ENCODE measurements at places on chromosomes 3 and 15.

GRCh38 chr3:20060974-20061685, 20.9 kb downstream of the KAT2B start:
- no peak for DNase-seq

- no peak for DNase-seq
Observed at GRCh38 chr3:99430348-99431134, 207.9 kb upstream of the COL8A1 start.

DNA sequence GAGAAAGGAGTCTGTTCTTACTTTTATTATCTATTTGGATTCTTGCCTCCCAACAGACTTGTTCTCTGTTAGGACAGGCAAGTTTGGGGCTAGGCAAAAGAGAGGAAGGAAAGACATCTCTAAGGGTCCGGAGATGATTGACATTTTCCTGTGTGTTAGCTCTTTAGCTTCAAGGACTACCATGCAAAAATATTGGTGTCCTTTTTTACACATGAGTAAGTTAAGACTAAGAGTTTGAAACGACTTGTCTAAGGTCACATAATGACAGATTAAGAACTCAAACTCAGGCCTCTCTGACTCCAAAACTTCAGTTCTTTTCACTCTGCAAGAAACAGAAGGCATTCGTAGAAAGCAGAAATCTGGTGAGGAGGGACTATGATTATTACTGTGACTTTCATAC, 5.9 kb downstream of the LMCD1 start:
- DNase-seq = no peak

GRCh38 chr3:16884084-16884747, 539 bp upstream of the PLCL2 start:
- DNase-seq = no peak

DNA sequence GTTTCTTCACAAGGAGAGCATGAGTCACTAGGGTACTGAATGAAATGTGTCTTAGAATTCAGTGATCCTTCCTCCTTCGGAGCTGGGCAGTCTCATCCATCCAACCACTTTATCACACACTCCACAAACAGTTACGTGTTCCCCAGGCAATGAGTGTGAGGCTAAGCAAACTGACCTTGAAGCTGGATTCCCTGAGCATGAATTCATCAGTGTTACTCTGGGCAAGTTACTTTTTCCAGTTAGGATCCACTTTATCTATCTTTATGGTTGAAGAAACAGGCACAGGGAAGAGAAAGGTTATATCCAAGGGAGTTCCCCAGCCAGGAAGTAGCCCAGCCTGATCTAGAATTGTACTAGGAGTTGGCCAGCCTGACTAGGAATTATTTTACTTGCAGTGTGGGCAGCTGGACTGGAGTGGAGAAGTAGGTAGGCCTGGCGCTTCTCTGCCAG, 17.1 kb upstream of the GCNT3 start:
- DNase-seq = peak; percentile 28

DNA sequence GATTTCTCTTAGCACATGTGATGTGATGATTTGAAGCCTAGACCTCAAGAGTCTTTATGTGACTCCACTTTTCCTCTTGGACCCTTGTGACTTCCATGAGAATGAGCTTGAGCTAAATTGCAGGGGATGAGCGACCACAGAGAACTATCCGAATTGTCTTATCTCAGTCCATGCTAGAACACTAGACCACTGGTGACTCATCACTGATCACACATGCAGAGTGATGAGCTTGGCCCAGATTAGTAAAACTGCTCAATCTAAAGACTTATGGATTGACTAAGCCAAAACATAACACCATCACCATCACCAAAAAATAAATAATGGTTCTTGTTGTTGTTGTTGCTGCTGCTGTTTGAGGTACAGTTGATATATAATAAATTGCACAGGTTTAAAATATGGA, 114.1 kb upstream of the CFAP20DC start:
- DNase-seq = no peak

DNA sequence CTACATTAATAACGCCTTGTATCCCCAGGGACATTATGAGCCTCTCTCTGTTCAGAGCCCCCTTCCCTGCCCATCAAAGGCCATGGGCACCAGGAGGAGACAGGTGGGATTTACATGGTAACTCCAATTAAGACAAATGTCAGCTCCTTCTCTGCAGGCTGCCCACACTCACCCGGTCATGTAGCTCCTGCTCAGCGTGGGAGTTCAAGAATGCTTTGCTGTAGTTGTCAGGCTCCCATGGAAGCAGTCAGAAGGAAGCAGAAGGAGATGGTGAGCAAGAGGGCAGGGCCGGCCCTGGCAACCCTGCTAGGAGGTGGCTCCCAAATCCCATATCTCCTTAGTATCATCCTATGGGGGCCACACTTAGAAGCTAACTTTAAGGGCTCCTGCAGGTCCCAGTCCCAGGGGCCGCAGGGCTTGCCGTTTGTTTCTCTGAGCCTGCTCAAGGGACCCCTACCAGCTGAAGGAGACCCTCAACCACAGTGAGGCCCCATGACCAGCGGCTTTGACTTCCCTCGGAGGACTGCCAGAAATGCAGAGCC, 218.4 kb upstream of the TLE3 start:
- DNase-seq = no peak

- no peak for DNase-seq
Observed at GRCh38 chr15:99995543-99995942, 262.3 kb upstream of the LYSMD4 start.

DNA sequence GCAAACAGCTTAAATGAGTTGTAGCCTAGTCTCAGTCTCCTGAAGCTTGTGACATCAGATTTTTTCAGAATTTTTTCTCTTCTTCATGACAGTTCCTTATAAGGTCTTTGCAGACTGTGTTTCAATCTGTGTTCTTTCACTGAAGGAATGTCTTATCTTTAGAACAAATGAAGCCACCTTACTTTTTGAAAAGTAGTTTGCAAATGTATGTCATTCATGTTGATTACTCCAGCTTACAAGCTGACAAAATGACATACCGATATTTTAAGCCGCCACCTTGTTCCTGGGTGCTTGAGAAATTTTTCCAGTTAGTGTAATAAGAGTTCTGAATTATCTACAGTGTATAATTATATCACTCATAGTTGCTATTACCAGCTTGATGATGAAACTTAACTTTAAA, 57.0 kb downstream of the ASTE1 start:
- no peak for DNase-seq

GRCh38 chr3:189967254-189967865, 153.3 kb downstream of the P3H2 start:
- peak; percentile 26 for DNase-seq

DNA sequence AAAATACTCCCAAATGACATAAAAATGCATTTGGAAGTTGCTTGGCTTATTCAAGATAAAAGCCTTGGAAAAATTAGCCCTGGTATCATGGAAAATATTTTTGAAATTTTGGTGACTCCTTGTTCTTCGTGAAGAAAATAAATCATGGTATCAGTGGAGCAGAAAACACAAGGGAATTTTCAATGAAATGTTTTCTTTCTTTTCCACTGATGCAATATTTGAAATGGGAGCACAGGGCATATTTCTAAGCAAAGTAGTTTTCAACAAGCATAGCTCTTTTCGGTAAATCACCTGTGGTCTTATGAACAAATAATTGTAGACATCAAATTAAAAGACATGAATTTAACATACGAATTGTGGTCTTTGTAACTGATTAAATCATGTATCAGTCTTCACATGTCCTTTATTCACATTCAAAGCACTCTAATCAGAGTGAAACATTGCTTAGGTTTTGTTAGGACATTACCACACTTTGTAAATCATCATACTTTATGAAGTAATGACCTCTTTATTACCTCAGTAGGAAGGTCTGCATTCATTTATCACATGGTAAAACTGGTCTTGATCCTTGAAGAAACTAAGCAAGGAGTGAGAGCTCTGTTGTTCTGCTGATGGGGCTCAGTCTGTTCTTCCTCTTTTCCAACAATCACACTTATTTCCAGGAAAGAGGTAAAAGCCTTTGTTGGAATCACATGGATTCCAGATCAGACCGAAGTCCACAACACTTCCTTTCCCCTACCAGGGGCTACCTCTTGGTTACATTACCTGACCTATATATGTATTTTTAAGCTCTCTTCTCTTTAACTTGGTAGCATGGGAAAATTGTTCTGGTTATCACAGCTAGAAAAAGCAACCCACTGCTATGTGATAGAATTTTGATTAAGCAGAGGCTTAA, 413.5 kb upstream of the THBS1 start:
- no peak for DNase-seq

GRCh38 chr3:55486101-55486856, 827 bp downstream of the WNT5A start:
- no peak for DNase-seq

DNA sequence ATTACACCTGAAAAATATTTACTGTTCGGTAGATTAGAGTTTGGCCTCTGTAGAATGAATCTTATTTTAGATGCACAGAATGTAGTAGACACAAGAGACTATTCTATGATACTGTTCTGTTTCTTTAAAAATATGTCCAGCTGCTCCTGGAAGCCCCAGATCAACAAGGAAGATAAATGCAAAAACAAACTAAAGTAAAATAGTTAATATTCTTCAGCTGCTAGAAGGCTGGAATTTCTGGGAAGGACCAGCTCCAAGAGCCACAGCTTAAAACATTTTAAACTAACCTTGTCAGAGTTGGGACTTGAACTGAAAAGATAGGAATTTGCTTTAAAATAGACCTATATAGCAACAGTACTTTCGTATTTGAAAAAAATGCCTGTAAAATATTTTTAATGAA, 277.9 kb downstream of the PTPRG start:
- DNase-seq = no peak

DNA sequence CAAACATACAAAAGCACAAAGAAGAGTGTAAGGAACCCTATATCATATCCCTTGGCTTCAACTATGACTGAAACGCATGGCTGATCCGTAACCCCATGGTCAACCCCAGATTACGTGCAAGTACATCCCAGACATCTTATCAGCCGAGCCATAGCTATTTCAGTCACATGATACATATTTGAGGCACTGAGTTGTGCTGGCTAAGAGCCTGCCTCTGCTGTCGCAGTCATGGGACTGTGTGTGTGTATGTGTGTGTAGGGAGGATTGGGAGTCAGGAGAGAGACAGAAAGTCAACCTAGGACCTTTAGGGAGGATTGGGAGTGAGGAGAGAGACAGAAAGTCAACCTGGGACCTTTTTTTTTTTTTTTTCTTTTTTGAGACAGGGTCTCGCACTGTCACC, 8.4 kb downstream of the ST6GAL1 start:
- no peak for DNase-seq

DNA sequence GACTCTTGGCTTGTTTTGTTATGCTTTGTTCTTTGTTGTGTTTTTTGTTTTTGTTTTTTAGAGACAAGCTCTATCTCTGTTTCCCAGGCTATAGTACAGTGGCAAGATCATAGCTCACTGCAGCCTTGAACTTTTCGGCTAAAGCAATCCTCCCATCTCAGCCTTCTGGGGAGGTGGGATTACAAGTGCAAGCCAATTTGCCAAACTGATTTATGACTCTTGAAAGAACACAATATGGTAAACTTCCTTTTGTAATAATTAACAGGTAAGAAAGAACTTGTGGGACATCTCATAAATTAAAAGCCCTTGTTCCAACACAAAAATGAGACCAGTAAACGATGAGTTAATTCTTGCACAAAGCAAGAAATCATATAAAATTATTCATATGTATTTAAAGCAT, 476.3 kb downstream of the MAGI1 start:
- no peak for DNase-seq

- peak; percentile 85 for DNase-seq
Observed at GRCh38 chr15:98727115-98728040, 79.0 kb downstream of the IGF1R start.

- peak; percentile 56 for DNase-seq
Observed at GRCh38 chr3:45635475-45636256, 41.1 kb downstream of the LIMD1 start.

- DNase-seq = no peak
Observed at GRCh38 chr3:71525391-71525790, 58.1 kb downstream of the FOXP1 start.

GRCh38 chr15:64763874-64764273, 11.5 kb downstream of the RBPMS2 start:
- no peak for DNase-seq

GRCh38 chr3:42042747-42043098, 48.4 kb upstream of the TRAK1 start:
- no peak for DNase-seq

DNA sequence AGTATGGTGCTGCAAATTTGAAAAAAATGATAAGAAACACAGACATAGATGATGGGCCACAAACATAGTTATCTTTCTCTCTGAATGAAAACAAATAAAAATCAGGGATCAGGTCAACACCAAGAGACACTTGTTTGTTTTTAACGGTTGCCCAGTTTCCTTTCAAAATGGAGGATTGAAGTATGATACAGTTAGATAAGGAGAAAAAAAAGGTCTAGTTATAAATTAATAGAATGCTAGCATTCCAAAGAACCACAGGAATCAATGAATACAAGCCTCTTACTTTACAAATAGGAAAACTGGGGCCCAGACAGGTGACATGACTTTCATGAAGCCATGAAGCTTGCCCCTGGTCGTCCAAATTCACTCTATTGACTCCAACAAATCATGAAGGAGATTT, 305.1 kb downstream of the ZNF621 start:
- no peak for DNase-seq

GRCh38 chr15:84750583-84751092, 2.2 kb downstream of the ZNF592 start:
- DNase-seq = no peak

GRCh38 chr15:62647202-62647842, 395.2 kb upstream of the TPM1 start:
- peak; percentile 51 for DNase-seq

DNA sequence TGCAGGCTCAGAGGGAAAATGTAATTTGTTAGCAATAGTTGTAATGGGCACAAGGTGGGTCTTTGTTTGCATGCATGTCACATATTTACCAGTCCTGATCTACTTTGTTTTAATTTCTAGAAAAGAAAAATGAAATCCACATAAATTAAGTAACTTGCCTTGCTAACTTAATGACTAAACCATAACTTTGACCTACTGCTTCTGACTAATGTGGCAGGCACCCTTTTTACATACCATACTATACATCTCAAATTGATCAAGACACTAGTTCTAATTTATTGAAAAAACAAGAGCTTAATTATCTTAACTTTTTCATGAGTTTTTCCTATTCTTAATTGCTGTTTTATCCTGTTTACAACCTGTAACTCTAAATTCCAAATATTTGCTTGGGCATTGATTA, 93.2 kb downstream of the ATP11B start:
- no peak for DNase-seq

DNA sequence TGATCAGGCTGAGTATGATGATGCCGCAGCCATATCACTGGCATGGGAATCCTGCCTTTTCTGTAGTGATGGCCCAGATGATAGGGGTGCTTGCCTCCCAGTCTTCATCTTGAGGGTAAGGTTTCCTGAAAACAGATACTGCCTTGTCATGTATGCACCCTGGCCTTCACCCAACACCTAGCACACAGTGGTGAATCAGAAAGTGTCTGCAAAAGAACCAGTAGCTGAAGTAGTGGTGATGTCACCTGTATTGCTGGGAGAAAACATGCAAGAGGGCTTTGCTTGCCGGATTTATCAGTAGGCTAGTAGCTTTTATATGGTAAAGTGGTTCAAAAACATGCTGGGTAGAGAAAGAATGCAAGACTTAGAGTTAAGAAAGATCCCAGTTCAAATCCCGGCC, 419.8 kb upstream of the WNT5A start:
- DNase-seq = no peak

All from H54 (cell line).